ENCODE measurements at places on chromosomes 11 and 22.

- no peak for DNase-seq
Measured at GRCh38 chr11:120293038-120293800, 31.9 kb upstream of the TLCD5 start.

- DNase-seq: no peak
Measured at GRCh38 chr11:88348870-88349269, 11.3 kb upstream of the CTSC start.

DNA sequence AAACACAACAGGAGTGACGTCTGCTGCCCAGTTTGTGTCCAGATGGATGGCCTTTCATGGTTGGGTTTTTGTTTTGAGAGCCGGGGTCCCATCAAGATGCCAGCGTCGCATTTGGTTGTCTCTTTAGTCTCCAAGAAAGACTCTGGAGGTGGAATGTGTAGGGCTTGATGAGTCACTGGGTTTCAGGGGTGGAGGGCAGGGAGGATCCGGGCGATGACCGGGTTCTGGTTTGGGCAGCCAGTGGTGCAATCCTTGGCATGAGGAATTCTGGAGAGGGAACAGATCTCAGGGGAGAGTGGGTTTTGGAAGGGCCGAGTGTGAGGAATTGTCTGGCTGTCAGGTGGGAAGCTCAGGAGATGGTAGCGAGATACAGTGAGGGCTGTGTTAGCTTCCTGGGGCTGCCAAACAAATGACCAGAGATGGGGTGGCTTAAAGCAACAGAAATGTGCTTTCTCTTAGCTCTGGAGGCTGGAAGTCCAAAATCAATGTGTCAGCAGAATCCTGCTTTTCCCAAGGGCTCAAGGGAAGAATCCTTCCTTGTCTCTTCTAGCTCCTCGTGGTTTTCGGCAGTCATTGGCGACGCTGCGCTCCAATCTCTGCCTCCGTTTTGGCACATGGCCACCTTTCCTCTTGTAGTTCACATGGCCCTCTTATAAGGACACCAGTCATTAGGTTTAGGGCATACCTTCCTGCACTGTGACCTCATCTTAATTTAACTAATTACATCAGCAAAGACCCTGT lies 26.4 kb upstream of the PPFIA1 start:
- DNase-seq: peak; percentile 23

- no peak for DNase-seq
Measured at GRCh38 chr22:27858626-27859025, 57.1 kb upstream of the MN1 start.

GRCh38 chr22:40263191-40263590 lies 83.1 kb upstream of the ADSL start:
- no peak for DNase-seq

GRCh38 chr22:44276706-44277356 lies 35.9 kb downstream of the SHISAL1 start:
- DNase-seq: no peak

- no peak for DNase-seq
Measured at GRCh38 chr11:44110231-44110679, 14.8 kb downstream of the EXT2 start.

- no peak for DNase-seq
Measured at GRCh38 chr11:115220911-115221310, 283.3 kb downstream of the CADM1 start.

GRCh38 chr11:96622026-96622634 lies 232.3 kb downstream of the JRKL start:
- no peak for DNase-seq

DNA sequence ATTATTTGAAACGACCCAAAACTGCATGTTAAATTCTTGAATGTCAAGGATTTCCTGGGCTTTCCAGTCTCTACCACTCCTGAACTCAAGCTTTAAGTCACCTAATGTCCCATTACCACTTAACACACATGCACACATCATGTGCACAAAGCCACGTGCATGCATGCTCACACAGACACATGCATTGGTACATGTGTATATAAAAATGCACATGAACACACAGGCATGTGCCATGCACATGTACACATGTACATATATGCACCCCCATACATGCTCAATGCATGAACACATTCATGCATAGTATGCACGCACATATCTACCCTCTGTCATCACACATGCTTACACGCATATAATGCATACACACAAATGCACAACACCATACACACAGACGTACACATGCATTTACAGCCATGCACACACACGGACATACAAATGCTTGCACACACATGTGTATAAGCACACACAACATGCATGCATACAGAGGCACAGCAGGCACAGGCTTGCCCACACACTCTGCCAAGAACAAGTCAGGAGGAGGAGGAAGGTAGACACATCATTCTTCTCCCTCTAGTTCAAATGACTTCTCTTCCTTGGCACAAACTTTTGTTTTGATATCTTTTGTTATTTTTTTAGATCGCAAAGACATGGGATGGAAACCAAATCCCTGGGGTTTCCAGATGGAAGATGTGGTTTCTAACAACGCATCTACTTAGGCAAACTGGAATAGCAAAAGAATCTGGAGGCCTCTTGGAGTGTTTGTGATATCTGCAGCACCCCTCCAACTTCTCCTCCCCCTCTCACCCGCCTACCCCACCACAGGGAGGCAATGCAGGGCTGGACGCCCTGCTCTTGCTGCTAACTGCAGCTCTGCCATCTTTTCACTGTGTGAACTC lies 24.6 kb downstream of the RASD2 start:
- DNase-seq: no peak

DNA sequence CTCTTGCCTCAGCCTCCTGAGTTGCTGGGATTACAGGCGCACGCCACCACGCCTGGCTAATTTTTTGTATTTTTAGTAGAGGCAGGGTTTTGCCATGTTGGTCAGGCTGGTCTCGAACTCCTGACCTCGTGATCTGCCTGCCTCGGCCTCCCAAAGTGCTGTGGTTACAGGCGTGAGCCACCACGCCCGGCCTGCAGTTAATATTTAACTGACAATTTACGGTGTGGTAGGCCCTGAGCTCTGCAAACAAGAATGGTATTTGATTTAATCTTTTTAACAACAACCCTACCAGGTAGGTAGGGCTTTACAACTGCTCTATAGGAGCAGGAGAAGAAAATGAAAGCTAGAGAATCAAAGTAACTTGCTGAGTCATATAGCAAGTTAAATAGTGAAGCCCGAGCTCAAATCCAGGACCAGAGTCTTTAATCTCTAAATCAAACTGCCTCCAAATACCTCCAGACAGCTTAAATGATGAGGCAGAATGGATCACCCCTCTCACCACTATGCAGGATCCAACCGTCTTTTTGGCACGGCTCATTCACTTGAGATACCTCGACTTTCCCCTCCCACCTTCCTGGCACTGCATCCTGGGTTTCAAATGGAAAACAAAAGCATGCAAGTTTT lies 9.4 kb downstream of the UEVLD start:
- DNase-seq: no peak

GRCh38 chr11:82676483-82677094 lies 57.1 kb downstream of the FAM181B start:
- DNase-seq: no peak

GRCh38 chr11:128300785-128301184 lies 286.6 kb downstream of the ETS1 start:
- no peak for DNase-seq

- no peak for DNase-seq
Measured at GRCh38 chr22:24069721-24070120, 58.6 kb downstream of the CABIN1 start.

- no peak for DNase-seq
Measured at GRCh38 chr11:75242722-75243600, 2.4 kb downstream of the TPBGL start.

DNA sequence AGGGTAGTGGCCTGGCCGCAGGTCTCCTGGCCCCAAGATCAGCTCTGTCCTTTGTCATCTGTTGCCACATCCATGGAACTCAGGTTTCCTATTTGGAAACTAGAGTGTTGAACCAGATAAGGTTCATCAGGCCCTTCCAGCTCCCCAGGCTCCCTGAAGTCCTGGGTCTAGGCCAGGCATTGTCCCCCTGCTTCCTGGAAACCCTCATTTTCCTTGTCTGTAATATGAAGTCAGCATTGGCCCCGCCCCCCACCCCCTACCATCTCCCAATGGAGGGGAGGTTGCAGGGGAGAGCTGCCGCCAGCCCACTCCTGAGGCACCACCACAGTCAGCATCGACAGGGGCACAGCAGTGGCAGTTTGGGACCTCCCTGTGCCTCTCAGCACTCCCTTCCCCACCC lies 9.0 kb upstream of the MS4A10 start:
- no peak for DNase-seq

GRCh38 chr22:21632237-21632895 lies at the start of gene CCDC116:
TSS of gene CCDC116 (plus strand) at chr22:21632760. CDS start at chr22:21633182, 422 bp downstream.
- no peak for DNase-seq

DNA sequence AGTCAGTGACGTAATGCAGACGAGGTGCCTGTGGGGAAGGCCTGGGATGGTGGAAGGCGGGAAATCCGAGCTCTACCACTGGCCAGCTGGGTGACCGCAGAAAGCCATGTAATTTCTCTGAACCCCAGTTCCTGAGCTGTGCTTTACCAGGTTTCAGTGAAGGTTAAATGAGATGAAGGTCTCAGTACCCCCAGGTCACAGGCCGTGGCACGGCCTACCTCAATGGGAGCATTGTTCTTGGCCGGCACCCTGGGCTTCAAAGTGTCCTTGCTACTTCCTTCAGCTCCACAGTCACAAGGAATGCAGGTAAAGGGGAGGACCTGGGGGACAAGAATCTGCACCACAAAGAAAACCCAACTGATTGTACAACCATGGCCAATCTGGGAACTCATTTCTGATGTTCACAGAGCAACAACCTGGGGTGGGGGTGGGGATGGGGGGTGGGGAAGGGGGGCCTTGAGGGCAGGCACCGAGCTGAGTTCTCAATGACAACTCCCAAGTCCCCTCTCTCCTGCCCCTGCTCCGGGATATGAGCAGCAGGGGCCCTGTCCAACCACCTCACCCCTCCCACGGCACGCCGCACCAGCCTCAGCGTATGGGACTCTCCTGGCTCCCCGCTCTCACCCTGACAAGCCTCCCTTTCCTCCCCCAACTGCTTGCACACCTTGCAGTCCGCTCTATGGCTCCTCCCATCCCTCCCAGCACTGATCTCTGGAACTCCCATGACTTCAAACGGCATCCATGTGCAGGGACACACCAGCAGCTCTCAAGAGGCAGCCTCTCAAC lies 59.1 kb upstream of the ARFGAP3 start:
- DNase-seq: no peak

DNA sequence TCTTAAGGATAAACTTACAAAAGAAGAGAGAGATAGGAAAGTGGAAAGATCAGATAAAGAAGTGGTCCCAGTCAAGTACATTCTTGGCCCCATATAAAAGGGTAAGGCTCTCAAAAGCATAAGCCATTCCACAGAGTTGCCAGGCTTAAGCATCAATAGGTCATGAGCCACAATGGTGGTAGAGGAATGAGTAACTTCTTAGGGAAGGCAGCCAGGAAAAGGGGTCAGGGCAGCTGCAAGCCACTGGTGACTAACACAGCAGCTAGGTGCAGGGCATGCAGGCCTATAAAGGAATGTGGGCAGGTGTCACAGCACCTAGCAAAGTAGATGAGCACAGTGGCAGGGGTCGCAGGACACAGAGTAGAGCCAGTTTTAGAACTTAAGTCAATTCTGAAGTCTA lies 302.6 kb upstream of the FAT3 start:
- no peak for DNase-seq

- DNase-seq: no peak
Measured at GRCh38 chr11:100727410-100727809, 40.3 kb downstream of the ARHGAP42 start.

DNA sequence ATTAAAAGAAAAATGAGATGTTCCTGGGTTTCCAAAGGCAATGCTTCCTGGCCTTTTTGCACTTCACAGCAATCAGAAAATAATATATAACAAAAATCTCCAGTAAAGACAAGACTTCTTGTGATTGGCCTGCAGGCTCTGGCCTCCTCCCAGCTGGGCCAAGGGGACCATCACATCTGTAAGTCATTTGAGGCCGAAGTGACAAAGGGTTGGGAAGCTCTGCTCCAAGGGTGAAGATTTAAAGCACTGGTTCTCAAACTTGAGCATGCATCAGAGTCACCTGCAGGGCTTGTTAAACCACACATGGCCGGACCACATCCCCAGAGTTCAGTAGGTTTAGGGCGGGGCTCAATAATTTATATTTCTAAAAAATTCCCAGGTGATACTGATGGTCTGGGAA lies 32.1 kb downstream of the ARFGAP2 start:
- no peak for DNase-seq

DNA sequence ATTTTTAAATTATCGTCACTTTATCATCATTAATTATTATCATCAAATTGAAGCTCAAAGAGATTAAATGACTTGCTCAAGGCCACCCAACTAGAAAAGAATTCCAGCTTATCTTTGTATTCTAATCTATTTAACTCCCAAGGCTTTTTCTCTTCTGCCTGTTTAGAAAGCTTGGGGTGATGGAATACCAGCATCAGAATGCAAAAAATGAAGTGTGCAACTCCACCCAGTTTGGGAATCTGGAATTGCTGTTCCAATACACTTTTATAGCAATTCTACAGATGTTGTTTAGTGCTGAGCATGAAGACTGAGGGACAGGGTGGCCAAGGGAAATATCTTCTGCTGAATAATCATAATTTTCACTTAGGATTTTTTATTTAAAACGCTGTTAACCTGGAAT lies 97.2 kb upstream of the FIBIN start:
- DNase-seq: no peak

- no peak for DNase-seq
Measured at GRCh38 chr22:27829620-27830019, 28.1 kb upstream of the MN1 start.

DNA sequence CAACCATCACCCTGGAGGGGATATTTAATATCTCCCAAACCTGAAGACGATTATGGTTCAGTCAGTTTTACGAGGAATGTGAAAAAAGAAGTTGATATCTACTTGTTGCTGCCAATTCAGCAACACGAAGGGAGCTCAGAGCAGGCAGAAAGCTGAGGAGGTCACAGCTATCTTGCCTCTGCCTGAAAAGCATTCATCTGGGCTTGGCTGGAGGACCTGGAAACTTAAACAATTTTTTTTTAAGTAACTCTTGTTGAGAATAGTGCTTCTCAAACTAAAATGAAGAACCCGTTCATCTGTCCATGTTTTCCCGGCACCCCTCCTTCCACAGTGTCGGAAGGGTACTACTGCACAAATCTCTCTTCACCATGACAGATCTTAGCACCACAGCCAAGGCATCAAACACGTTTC lies 98.9 kb downstream of the MICAL3 start:
- no peak for DNase-seq

- no peak for DNase-seq
Measured at GRCh38 chr11:11137339-11137738, 215.7 kb downstream of the CSNK2A3 start.

DNA sequence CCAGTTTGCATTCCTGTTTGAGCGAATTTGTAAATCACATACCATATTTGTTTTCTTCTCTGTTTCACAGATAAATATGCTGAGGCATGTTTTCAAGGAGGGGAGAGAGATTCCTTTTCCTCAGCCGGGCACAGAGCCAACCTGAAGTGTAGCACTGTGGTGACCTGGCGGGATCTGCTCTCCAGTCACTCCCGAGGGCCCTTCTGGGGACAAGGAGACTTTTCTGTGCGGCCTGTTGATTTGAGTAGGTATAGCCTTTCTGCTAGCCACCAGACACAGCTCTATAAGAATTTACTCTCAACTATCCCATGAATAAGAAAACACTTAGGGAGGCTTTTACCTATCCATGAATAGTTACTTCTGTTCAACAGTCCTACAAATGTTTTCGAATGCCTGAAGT lies 63.5 kb upstream of the FDX1 start:
- peak; percentile 95 for DNase-seq

GRCh38 chr11:11843211-11843621 lies 1.4 kb downstream of the USP47 start:
- peak; percentile 39 for DNase-seq

- DNase-seq: no peak
Measured at GRCh38 chr11:68854273-68854958, 12.7 kb upstream of the CPT1A start.

Measured in DMS79 treated with DMSO at 0.1 percent for 48 hours (cell line).